ENCODE measurements at places on chromosomes 2 and 18. TPM values are rescaled to one million over a fixed set of nuclear protein-coding genes. Genes with fewer than 3 reads are reported as not detected.

GRCh38 chr18:8912348-8913326 lies 189.9 kb upstream of the NDUFV2 start:
- no peak for DNase-seq

DNA sequence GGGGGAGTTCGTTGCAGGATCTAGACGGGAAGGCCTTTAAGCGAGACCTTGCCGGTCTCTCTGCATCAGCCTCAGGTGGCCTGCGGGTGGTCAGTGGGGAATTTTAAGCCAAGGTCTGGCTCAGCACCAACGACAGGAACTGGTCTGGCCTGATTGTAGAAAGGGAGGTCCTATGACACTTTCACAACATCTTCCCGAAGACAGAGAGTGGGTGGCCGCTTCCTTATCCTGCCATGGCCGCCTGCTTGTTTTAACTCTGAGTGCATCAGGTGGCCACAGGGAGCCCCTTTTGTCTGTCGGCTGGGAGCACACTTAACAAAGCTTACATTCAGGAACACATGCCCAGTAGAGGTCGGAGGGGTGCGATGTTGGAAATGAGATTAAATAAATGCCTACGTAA lies 363.7 kb upstream of the MYT1L start:
- DNase-seq: no peak

DNA sequence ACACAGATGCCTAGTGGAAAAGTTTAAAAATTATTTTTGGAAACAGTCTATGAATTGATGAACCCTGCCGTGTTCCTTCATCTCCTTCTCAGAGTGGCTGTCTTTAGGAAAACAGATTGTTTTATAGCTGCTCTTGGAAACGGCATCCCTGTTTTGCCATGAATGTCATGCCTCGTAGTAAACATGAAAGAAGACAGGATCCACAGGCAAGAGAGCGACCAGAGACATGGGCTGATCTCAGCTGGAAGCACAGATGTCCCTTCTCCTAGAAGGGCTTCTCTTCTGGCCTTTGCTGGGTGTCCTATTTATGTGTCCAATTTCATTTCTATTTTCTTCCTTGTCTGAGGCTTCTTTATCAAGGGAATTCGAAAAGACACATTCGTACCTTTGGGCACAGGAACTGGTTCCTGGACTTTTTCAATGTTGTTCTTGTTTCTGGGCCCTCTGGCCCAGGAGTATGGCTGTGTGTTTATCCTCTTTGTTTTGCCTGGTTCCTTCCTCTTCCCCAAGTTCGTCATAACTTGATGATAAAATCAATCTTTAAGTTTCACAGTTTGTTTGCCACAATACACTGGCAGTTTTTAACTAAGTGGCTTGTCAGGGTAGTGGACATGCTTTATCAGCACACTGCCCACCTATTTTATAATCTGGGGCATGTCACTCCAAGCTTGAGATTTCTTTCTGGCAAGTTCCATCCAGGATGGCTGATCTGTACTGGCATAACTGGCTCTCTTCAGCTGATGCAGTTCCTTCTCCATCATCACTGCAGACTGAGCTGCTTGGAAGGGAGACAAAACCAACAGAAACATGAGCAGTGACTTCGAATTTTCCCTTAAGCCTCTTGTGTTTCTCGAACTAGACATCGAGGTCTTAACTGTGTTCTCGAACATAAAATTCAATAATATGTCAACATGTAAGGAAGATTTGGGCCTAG lies 63.2 kb upstream of the MGAT4A start:
- no peak for DNase-seq

DNA sequence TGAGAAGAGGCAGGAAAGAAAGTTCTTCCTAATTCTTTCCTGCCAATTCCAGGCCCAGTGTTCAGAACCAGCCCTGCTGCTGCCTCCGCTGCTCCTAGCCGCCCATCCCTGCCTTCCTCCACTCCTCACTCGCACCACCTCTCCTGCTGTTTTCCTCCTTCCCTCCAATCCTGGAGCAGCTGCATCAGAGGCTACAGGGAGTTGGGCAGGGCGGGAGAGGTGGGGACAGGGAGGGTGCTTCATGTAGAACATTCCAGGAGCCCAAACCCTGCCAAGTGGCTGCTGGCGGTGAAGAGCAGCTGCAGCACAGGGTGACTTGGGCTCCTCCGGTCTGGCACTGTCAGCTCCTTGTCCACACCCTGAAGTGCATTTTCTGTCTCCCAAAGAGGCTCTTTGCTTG lies 176.3 kb downstream of the TNS1 start:
- no peak for DNase-seq

DNA sequence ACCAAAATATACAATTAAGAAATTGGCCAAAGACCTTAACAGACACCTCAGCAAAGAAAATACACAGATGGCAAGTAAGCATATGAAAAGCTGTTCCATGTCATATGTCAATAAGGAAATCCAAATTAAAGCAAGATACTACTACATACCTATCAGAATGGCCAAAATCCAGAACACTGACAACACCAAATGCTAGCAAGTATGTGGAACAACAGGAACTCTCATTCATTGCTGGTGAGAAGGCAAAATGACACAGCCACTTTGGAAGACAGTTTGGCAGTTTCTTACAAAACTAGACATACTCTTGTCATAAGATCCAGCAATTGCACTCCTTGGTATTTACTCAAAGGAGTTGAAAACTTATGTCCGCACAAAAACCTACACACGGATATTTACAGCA lies 20.3 kb upstream of the DNAJC10 start:
- DNase-seq: no peak

DNA sequence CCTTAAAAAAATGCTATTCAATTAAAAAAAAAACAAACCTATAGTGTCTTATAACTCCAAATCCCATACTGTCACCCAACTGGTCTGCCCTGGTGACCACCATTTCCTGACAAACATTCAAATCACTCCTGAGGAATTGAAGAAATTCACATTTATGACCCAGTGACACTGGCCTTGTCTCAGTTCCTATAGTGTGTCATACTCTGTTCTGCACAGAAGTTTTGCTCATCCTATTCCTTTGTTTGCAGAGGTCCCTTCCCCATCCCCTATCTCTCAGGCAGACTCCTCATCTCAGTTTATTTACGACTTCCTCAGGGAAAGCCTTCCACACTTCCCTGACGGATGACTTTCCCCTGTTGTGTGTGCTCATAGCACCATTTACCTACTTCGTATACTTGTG lies 14.7 kb downstream of the ZC3H6 start:
- DNase-seq: no peak

GRCh38 chr2:210224941-210225672 lies at the start of gene ACADL:
Gene ACADL (minus strand): TSS chr2:210225447. CDS start chr2:210225263, 184 bp downstream.
- no peak for DNase-seq

The ZNF519 gene
- polyA plus RNA-seq: 10.4 TPM

GRCh38 chr2:189300916-189301315 lies 121.4 kb upstream of the COL5A2 start:
- DNase-seq: no peak

DNA sequence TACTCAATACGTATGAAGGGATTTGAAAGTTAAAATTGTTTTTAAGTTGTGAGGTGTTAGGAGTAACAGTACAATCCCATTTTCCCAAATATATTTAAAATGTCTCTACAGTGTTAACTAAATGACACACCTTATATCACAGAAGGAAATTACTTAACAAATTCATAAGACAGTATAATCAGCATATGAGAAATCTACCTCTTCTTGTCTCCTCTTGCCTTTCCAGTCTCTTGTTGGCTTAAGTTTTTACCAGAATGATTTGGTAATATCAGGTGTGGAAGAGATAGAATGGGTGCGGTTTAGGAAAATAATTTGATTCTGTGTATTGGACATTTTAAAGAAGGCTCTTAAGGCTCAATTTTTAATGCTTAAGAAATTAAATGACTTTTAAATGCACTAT lies 9.5 kb upstream of the INPP1 start:
- DNase-seq: no peak

DNA sequence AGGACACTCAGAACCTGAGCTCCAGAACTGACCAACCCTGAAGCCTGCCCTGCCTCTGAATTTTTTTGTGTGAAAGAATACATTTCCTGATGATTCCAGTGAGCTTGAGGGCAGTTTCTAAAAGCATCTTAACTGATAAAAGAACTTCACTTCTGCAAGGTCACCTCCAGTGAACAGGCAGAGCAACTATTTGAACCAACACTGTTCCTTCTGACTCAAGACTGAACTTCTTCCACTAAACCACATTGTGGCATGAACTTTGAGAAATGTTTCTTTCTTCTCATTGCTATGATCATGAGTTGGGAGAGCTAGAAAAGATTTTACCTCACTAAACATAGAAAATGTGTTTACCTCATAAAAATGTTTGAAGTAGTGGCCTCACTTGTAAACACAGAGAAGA lies 83.8 kb upstream of the SERTAD2 start:
- no peak for DNase-seq

The PROC gene
- polyA plus RNA-seq: not detected

GRCh38 chr18:10336749-10337350 lies 117.6 kb upstream of the APCDD1 start:
- DNase-seq: no peak

GRCh38 chr2:205865905-205866441 lies 183.7 kb downstream of the NRP2 start:
- DNase-seq: no peak

The GREB1 gene
- polyA plus RNA-seq: not detected

GRCh38 chr2:8794923-8795825 lies 42.2 kb downstream of the KIDINS220 start:
- DNase-seq: no peak

The ASXL3 gene
- not detected for polyA plus RNA-seq

DNA sequence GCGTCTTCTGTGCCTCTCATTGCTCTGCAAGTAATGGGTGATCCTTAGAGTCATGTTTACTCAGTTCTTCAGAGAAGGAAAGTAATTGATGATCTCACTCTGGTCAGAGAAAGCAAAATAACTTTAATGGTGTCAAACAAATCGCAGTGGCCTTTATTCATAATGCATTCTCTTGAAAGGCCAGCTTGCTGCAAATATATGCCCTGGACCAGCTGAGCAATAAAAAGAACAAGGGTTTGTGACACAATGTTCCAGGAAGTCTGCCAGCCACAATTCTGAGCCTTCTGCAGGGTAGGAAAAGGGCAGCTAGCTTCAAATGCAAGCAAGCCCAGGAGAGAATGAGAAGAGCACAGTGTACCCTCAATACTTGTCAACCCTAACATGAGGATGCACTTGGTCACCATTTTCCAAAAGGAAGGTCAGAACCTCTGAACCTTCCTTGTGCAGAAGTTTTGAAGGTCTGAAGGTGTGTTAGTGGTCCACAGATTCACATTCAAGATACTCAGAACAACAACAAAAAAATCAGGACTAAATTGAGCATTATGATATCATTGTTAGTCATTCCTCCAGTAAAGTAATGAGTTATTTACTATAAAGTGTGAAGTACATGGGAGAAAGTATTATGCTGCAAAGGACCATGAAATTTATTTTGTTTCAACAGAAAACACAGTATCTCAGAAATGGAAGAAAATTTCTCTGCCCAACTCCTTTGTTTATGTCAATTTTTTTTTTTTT lies 355.6 kb downstream of the PAX3 start:
- no peak for DNase-seq

DNA sequence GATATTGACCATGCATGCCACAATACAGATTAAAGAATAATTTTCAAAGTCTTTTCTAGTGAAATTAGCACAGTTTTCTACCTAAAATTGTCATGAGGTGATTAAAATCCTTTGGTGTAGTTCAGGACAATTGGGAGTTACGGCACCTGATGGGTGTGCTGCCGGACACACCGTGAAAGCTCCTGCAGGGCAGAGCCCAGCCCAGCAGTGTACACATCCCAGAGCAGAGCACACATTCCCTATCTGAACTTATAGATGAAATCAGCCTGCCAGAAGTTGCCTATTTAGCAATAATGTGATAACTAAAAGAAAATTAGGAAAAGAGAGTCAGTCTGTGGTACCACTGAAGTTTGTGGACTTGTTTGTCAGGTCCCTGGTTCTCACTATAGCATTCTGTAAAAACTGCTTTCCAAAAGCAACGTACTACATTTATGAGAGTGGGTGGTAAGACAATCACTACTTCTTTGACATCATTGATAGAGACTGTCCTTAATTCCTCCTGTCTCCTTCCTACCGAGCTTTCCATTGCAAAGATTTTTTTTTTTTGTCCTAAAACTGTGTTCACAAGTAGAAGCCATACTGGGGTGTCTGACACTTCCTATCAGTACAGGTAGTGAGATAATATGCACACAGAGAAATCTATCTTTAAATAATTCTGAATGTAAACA lies 3.4 kb downstream of the CYTIP start:
- DNase-seq: no peak

GRCh38 chr2:47109007-47109375 lies 46.1 kb downstream of the STPG4 start:
- no peak for DNase-seq

The DYNAP gene
- polyA plus RNA-seq: not detected

The ADAM23 gene
- polyA plus RNA-seq: 0.67 TPM

DNA sequence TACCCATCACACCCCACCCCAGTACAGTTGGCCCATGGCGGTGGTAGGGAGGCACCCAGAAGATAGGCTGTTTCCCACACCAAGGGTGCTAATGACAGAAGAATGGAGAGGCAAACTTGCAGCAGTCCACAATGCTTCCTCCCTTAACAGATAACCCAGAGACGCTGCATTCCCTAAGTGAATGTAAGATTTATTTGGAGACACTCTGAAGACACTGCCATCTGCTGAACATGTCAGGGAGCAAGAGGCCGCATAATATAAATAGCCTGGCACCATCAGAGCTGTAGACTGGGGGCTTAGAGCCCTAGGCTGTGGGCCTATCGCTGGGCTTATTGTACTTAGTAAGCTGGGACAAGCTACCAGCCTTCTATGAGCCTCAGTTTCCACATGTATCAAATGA lies 2.2 kb upstream of the IWS1 start:
- no peak for DNase-seq

GRCh38 chr2:57597940-57598339 lies 448.7 kb upstream of the VRK2 start:
- no peak for DNase-seq

DNA sequence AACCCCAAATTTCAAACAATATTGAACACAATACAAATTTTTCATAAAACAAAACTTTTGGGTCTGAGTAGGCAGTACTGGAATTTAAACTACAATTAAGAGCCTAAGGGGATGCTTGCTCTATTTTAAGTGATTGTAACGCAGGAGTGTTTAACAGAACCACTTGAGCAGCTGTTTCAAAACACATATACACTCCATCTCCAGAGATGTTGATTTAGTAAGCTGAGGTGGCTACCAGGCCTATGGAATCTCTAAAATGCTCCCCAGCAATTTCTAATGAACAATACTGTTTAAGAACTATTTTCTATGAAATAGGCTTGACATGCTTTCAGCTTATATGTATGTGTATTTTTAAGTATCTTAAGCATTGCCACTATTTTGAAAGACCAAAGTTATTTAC lies 58.5 kb downstream of the SP3 start:
- DNase-seq: no peak

- no peak for DNase-seq
Observed at GRCh38 chr18:9771977-9772660, 64.0 kb downstream of the RAB31 start.

The CLEC4F gene
- not detected for polyA plus RNA-seq

Data from naive thymus-derived CD4-positive, alpha-beta T cell (primary cell).